Nasal cavity respiratory epithelium epithelial cell of viscerocranial mucosa (primary cell): ENCODE measurements at places on chromosomes 1 and 21. TPM values are rescaled to one million over a fixed set of nuclear protein-coding genes. Genes with fewer than 3 reads are reported as not detected.

FABP3 gene
- 0.50 TPM in 1 of 2 replicates, not detected in the other for total RNA-seq

RAD54L gene
- total RNA-seq: under 0.01 and 0.28 TPM in 2 replicates

PLEKHG5 gene
- total RNA-seq: 42.9 and 44.1 TPM in 2 replicates

ALX3 gene
- total RNA-seq: not detected in 2 replicates

SPOCD1 gene
- 8.5 and 26.3 TPM in 2 replicates for total RNA-seq

PGLYRP4 gene
- 4.0 and 7.9 TPM in 2 replicates for total RNA-seq

BGLAP gene
- under 0.01 and 0.07 TPM in 2 replicates for total RNA-seq

NCF2 gene
- 63.9 and 66.6 TPM in 2 replicates for total RNA-seq

NES gene
- total RNA-seq: under 0.01 and 0.14 TPM in 2 replicates

SHISA4 gene
- 3.4 and 4.0 TPM in 2 replicates for total RNA-seq

ZSWIM5 gene
- total RNA-seq: under 0.01 and 0.14 TPM in 2 replicates

AGBL4 gene
- not detected in 2 replicates for total RNA-seq

EPHB2 gene
- 3.4 and 83.6 TPM in 2 replicates for total RNA-seq

HNRNPR gene
- total RNA-seq: 86.5 and 111 TPM in 2 replicates

DDR2 gene
- 2.4 and 7.2 TPM in 2 replicates for total RNA-seq

PCP4L1 gene
- total RNA-seq: under 0.01 and 6.0 TPM in 2 replicates

UTS2 gene
- 0.21 TPM in 1 of 2 replicates, not detected in the other for total RNA-seq

LCK gene
- under 0.01 TPM in 1 of 2 replicates, not detected in the other for total RNA-seq

TFF3 gene
- total RNA-seq: 0.21 TPM in 1 of 2 replicates, not detected in the other

OR6K3 gene
- total RNA-seq: not detected in 2 replicates

USP25 gene
- 66.6 and 70.7 TPM in 2 replicates for total RNA-seq

TEDDM1 gene
- total RNA-seq: not detected in 2 replicates

TRIM58 gene
- under 0.01 TPM in 1 of 2 replicates, not detected in the other for total RNA-seq

DIO1 gene
- total RNA-seq: not detected in 2 replicates

ANGPTL1 gene
- total RNA-seq: not detected in 2 replicates

DCDC2B gene
- not detected in 2 replicates for total RNA-seq

CIART gene
- 2.7 and 4.8 TPM in 2 replicates for total RNA-seq

CATSPER4 gene
- total RNA-seq: not detected in 2 replicates
